CD4-positive, alpha-beta T cell treated with Interleukin-6 at 100 ng/mL for 8 hours (primary cell): ENCODE measurements at places on chromosomes 12 and 14.
A peak's percentile ranks its signal among the peaks of the same experiment; 100 is the strongest.

- DNase-seq: no peak
Observed at GRCh38 chr14:57928732-57929131, 62.8 kb upstream of the SLC35F4 start.

- DNase-seq: no peak
Observed at GRCh38 chr12:49750027-49750995, 9.0 kb downstream of the TMBIM6 start.

DNA sequence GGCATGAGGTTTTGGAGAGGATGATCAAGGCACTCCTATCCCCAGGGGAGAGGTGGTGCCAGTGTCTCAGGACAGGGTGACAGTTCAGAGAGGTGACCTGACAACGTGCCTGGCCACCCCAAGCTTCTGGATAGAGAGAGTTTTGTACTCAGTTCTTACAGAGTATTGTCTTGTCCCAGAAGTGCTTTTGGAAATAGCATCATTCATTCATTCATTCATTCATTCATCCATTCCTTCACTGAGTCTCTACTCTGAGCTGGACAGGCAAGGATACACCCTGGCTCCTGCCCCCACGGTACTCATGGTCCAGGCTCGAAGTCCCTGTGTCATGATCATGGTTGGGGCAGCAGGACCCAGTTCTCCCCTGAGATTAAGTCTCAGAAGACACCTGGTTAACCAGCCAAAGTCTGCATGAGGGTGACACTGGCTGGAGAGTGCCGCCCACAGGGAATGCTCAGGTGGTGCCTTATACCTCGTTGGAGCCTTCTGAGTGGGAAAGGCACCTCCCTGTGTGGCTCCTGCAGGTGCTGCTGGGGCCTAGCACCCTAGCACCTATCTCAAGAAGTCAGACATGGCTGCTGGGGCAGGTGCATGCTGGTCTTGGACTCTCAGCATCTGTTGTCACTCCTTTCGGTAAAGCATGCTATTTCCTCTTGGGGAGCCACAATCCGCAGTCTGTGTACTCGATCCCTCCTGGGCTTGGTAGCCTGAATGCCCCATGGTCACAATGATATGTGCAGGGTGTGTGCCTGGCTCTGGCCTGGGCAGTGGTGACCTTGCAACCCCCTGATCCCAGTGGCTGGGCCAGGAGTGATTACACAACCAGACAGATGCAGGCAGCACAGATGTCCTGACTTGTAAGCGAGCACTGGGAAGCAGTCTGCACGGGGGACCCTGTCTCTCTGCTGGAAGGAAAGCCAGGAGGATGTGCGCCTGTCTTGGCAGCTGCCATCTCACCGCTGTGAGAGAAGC is 57.8 kb downstream of the C14orf132 start:
- DNase-seq: no peak

GRCh38 chr14:64656986-64657385 is 47.2 kb upstream of the PLEKHG3 start:
- DNase-seq: no peak

GRCh38 chr14:99688629-99689028 is 4.5 kb downstream of the CYP46A1 start:
- no peak for DNase-seq

GRCh38 chr12:51891843-51892242 is 3.9 kb downstream of the ANKRD33 start:
- DNase-seq: no peak

- no peak for DNase-seq
Observed at GRCh38 chr12:105729926-105730325, 399.4 kb downstream of the C12orf75 start.

DNA sequence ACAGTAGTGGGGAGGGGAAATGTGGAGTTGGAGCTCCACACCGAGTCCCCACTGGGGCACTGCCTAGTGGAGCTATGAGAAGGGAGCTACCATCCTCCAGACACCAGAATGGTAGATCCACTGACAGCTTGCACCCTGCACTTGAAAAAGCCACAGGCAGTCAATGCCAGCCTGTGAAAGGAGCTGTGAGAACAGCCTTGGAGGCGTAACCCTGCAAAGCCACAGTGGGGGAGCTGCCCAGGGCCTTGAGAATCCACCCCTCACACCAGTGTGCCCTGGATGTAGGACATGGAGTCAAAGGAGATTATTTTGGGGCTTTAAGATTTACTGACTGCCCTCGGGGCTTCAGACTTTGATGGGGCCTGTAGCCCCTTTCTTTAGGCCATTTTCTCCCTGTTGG is 12.5 kb downstream of the CTSG start:
- DNase-seq: no peak

DNA sequence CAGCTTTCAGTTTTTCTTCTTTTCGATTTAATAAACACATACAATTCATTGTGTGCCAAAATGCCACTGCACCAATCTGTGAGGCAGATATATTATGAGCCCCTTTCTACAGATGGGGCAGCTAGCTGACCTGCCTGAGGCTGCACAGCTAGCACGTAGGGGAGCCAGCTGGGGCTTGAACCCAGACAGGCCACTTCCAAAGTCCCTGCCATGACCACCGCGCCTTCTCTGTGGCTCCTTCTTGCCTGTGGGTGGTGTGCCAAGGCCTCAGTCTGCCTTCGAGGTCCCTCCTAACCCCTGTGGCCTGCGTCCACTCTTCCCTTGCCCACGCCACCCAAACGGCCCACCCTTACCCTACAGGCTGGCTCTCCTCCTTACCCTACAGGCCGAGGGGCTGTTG is 16.2 kb downstream of the FAM222A start:
- no peak for DNase-seq

- no peak for DNase-seq
Observed at GRCh38 chr14:46902837-46903236, 251.3 kb upstream of the RPL10L start.

- no peak for DNase-seq
Observed at GRCh38 chr12:32107359-32108267, 966 bp downstream of the BICD1 start.

- DNase-seq: no peak
Observed at GRCh38 chr12:126038434-126038833, 973.2 kb downstream of the AACS start.

- DNase-seq: no peak
Observed at GRCh38 chr14:23101213-23101970, 3.4 kb downstream of the CIROP start.

DNA sequence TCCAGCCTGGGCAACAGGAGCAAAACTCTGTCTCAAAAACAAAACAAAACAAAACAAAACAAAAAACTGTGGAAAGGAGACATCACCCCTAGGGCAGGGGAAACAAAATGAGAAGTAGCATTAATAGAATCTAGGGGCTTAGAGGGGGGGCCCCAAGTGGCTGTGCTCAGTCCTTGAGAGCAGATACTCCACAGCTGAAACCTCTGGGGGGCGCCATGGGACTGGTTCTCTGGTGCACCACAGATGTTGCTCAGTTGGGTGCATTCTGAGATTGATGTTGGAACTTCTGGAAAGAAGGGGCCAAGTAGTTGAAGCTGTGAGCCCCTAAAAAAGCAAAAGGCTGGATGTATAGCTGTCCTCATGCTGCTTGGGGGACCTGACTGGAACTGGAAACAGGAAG is 11.8 kb upstream of the SYNE2 start:
- peak; percentile 59 for DNase-seq

DNA sequence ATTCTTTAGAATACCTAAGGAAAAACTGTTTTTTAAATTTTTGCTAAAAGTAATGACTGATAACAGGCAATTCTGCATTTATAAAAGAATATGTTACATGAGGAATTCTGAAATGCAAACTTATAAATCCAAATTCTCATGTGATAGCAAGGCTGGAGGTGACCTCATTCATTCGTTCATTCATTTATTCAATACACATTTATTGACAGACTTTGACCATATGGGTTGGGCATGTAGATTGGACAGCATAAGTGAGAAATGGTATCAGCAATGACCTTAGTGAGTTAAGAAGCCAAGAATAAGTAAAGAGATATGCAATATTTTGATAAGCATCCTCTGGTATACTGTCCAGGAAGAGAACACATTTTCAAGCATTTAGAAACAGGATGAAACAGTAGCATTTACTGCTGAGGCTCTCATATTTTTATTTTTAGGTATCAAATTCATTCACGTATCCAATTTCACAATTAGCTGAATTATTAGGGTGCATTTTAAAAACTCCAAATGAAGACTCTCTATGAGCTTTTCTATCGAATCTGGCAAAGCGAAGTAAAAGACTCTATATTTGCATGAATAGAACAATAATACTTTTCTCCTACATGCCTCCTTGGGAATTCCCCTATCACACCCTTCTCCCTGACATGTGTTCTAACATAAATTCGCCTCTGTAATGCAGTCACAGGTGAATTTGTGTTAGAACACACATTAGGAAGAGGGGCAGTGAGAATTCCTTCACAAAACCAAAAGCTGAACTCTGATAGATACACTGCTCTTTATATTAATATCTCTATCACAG is 49.9 kb downstream of the PEBP1 start:
- DNase-seq: no peak

DNA sequence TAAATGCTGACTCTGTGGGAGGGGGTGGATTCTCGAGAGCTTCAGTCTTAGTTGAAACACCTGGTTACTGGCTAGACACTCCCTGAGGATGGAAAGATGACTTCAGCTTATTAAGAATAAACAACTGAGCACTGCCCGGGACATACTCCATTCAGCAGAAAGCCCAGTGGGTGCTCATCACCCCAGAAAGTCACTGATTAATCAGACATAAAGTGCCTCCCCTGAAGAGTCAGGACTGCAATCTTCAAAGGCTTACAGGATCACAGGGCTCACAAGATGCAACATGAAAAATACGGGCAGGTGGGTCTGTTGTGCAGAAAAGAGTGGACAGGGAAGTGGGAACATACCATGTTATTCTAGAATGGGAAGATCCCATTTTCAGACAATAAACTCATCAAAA is 207.0 kb downstream of the CALM1 start:
- no peak for DNase-seq

GRCh38 chr14:71803539-71804260 is 128.5 kb upstream of the RGS6 start:
- DNase-seq: no peak

GRCh38 chr14:23182372-23183157 is 895 bp downstream of the SLC7A8 start:
- DNase-seq: peak; percentile 19

- DNase-seq: no peak
Observed at GRCh38 chr12:53057816-53058500, 8.1 kb downstream of the TNS2 start.

DNA sequence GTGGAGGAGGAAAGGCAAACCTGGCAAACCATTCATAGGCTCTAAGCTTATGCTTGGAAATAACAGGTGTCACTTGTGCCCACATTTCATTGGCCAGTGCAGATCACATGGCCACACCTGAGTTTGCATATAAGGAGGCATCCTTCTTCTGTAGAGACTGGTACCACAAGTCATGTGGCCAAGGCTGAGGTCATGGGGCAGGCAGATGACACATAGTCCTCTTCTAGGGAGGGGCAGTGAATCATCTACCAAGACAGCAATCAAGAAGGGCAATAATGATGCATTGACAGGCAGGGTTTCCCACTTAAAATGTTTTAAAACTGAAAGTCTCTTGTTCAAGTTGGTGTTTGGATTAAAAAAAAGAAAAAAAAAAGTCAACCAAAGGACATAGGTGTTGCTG is 77.3 kb downstream of the DAAM1 start:
- no peak for DNase-seq

- no peak for DNase-seq
Observed at GRCh38 chr12:54959291-54960018, 25.1 kb downstream of the TESPA1 start.

DNA sequence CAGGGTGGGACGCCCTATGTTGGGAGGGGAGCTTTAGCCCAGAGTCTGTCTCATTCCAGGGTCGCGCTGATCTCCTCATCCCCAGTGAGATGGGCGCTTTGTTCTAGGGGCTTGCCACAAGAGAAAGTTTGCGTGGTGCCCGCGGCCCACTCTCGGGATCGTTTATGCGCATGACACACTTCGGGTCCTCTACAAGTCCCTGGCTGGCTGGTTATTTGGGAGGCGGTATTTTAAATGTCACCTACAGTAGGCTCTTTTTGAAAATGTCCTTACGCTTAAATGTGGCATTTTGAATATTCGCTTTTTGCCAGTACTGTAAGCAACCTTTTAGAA is 541 bp downstream of the GOLT1B start:
- DNase-seq: peak; percentile 4

- DNase-seq: peak; percentile 61
Observed at GRCh38 chr14:90382491-90383125, 14.2 kb upstream of the CALM1 start.

DNA sequence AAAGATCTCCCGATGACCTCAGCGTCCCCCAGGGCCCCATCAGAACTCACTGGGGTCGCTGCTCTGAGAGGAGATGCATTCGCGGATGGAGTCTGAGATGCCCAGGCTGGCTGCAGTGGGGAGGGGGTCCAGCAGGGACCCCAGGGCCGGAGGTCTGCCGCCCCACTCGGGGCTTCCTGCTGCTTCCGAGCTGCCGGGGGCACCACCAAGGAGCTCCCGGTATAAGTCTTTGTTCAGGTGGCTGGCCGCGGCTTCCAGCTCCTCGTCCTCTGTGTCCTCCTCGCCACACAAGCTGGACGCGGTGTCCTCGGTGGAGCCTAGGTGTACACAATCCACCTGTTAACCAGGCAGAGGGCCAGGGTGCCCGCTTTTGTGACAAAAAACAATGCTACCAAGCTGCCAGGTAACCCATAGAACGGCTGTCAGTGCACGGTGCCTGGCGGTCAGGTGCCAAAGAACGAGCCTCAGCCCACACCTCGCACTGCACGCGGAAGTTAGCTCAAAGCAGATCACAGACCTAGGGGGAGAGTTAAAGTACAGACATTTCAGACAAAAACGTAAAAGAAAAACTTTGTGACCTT is 26.6 kb upstream of the BTBD6 start:
- no peak for DNase-seq

DNA sequence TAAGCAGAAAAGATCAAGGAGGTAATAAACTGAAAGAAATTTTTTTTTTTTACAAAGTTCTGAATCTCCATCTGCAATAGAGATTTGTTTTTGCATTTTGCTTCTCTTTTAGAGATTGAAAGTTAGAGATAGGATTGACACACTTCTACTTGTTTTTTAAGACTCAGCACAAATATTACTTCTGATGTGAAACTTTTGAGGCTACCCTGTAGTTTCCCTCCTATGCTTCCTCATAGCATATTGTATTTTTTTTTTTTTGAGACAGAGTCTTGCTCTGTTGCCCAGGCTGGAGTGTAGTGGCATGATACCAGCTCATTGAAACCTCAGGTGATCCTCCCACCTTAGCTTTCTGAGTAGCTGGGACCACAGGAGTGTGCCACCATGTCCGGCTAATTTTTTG is 32.1 kb upstream of the SGPP1 start:
- no peak for DNase-seq

DNA sequence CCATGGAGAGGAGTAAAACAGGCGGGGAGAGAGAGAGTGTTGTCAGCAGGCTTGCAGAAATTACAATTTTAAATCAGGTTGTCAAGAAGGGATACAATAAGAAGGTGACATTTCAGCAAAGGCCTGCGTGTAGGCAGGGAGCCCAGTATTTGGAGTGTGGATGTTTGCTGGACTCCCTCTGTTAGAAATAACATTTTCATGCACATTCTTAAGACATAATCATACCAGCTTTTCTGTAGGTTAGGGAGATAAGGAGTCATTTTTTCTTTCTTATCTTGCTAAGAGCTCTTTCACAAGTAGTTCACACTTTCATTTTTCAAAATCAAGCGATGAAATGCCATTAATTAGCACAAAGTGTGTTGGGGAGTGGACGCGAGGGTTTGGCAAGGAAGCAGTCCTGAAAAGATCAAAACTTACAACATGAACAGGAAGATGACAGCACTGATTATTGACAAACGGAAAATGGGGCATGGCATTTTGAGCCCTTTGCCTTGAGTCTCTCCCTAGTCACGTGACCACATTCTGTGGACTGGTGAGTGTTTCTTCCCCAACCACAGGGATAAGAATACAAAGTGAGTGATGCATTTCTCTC is 160.2 kb downstream of the DAD1 start:
- no peak for DNase-seq

- DNase-seq: no peak
Observed at GRCh38 chr14:87465770-87466169, 527.2 kb downstream of the GALC start.
